ENCODE measurements at places on chromosomes 4 and X.

GRCh38 chr4:169259271-169259670 is 11.5 kb downstream of the SH3RF1 start:
- DNase-seq = no peak

DNA sequence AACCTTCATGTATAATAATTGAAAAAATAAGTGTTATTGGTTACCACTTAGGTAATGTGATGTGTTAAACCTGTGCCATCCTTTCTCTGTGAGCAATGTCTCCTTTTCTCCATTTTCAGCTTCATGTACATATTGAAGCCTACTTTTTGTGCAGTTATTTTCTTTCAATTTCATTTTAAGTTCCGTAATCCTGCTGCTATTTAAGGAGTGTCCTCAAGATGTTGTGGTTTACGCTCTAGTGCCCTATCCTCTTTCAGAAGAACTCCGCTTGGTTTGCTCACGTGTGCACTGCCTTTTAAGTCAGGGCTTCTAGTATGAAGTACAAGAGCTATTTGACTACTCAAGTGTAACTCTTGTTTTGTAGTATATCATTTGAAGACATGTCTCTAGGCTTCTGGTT is 2253.2 kb upstream of the TENM3 start:
- no peak for DNase-seq

GRCh38 chrX:87900320-87900908 is 382.8 kb downstream of the KLHL4 start:
- DNase-seq = no peak

GRCh38 chr4:2800691-2801596 is 8.1 kb downstream of the SH3BP2 start:
- peak; percentile 81 for DNase-seq

GRCh38 chr4:70000711-70001110 is 4.9 kb downstream of the STATH start:
- DNase-seq = no peak

- DNase-seq = no peak
Observed at GRCh38 chr4:177391953-177392352, 50.3 kb downstream of the AGA start.

DNA sequence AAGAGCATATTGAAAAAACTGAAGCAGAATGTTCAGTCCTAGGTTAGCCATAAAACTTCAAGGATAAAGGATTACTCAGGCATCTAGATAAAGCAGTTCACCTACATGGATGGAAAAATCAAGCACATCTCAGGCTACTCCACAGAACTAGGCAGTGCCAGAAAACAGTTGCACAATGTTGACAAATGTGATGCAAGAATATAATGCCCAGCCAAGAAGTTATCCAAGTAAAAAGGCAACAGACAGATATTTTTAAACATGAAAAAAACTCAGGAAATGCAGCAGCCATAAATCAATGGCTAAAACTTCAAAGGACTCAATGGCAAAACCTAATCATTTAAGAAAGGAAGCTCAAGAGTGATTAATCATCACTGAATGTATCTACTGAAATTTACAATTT is 456.0 kb upstream of the FAM241A start:
- no peak for DNase-seq

- no peak for DNase-seq
Observed at GRCh38 chr4:154593868-154594267, 3.3 kb upstream of the FGA start.

DNA sequence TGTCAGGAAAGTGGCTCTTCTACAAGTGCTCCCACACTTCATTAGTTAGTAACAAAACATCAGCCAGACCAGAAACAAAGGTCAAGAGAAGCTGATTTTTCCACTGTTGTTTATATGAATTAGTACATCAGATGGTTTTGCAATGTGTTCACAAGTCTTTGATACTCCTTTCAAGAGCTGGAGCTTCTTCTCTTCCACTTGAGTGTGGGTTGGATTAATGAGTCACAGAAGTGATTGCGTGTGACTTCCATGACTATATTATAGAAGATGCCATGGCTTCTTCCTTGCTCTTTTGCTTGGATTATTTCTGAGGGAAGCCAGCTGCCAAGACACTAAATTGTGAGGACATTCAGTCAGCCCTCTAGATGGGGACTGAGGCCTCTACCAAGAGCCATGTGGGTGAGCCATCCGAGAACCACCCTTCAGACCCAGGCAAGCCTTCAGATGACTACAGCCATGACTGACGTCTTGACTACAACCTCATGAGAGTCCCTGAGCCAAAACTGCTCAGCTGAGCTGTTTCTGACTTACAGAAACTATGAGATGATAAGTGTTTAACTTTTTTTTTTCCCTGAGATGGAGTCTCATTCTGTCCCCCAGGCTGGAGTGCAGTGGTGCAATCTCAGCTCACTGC is 18.1 kb downstream of the SOWAHB start:
- no peak for DNase-seq

- DNase-seq = peak; percentile 80
Observed at GRCh38 chrX:101385795-101386541, at the start of gene BTK. Gene BTK, minus strand, starts transcription at chrX:101386191. Its CDS starts 10,907 bp downstream, at chrX:101375284.

- no peak for DNase-seq
Observed at GRCh38 chr4:170773709-170774273, 684.0 kb upstream of the AADAT start.

DNA sequence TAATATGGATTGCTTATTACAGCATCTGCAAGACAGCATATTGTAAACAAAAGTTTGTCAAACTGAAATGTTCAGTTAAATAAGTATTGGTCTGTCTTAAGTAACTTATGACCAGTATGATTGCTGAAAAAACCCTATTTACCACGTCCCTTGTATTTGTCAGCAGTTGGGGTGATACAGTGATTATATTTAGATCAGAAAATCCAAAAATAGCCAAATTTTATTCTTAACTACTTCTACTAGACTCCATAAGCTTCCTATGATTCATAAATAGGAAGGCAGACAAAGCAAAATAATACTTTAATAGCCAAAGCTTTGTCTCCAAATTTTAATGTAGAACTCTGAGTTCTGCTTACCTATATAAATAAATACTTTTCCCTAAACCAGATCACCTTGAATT is 45.3 kb downstream of the TBCK start:
- no peak for DNase-seq

DNA sequence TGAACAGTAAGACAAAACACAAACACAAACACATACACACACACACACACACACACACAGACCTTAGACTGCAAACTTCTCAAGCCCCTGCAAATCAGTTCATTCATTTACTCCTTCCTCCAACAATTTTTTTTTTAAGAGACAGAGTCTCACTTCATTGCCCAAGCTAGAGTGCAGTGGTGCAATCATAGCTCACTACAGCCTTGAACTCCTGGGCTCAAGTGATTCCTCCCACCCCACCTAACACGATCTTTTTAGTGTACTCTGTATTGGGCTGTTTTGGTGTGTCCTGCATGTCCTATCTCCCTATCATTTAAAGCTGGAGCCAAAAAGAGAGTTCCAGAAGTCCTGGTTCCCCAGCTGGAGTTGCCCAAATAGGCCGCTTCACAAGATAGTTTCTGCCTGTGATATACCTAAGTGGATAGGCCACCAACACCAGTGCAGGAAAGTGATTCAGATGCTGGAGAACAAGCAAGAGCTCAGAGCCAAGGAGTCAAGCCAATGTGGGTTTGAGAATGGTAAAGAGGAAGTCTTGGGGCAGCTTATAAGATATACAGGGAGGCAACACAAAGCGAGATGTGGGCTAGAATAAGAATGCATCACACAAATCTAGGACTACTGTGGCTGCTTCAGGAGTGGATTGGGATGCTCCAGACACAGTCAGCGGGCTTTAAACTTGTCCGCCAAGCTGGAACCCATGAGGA is 85.4 kb upstream of the RAPGEF2 start:
- no peak for DNase-seq

- no peak for DNase-seq
Observed at GRCh38 chrX:78513971-78514738, 145.0 kb downstream of the RTL3 start.

DNA sequence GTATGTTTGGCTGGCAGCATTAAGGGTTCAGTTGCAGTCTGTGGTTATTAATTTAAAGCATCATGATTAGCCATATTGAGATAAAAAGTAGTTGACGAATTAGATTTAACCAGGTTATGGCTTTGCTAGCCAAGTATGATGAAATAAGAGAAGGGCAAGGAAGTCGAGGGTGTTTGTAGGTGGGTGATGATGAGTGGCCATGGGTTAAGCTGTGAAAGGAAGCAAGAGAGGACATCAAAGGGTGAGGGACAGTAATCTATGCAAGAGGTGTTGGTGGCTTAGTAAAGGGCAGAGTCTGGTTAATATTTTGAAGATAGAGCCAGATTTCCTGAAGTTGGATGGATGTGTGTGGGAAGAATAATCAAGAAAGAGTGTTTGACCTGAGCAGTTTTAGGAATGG is 44.5 kb downstream of the STIM2 start:
- DNase-seq = no peak

DNA sequence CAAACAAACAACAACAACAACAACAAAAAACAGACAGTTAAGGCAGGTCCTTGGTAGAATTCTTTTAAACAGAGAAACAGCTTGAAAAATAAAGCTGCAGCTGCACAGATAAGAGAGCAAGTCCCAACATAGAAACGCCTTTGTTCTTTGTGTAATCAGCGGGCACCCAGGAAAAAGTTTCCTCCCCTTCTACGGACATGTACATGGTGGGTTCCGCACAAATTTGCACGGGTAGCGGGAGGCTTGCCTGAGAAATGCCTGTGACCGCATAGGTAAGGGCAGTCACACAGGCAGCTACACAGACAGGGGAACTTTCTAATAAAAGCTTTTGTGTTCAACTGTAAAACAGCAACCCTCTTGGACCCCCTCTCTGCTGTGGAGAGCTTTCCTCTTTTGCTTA is 25.7 kb upstream of the CT47A1 start:
- DNase-seq = no peak

- DNase-seq = no peak
Observed at GRCh38 chr4:67152976-67153375, 392.3 kb downstream of the CENPC start.

DNA sequence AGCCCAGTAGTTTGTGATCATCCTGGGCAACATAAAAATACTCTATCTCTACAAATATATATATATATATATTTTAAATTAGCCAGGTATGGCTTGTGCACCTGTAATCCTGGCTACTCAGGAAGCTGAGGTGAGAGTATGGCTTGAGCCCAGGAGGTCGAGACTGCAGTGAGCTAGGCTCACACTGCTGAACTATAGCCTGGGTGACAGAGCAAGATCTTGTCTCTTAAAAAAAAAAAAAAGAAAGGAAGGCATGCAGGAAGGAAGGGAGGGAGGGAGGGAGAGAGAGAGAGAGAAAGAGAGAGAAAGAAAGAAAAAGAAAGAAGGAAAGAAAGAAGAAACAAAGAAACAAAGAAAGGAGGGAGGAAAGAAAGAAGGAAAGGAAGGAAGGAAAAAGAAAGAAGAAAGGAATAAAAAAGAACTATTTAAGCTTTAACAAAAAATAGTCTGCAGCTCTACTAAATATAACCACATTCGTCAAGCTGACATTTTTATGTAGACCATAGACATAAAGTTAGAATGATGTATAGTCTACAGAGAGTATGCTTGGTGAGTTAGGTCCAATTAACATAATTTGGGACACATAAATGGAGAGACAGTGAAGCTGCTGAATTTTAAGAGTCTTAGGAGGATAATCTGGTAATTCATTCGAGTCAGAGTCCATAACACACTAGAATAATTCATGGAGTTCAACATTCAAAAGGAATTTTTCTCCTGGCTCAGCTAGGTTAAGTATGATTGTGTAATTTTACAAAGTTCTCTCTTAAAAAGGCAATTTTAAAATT is 111.9 kb downstream of the GLRA3 start:
- no peak for DNase-seq
